ENCODE measurements at places on chromosomes 7 and 10. TPM values are rescaled to one million over a fixed set of nuclear protein-coding genes. Genes with fewer than 3 reads are reported as not detected.

GRCh38 chr7:141074162-141074991 lies 513 bp downstream of the TMEM178B start:
- no peak for DNase-seq

DNA sequence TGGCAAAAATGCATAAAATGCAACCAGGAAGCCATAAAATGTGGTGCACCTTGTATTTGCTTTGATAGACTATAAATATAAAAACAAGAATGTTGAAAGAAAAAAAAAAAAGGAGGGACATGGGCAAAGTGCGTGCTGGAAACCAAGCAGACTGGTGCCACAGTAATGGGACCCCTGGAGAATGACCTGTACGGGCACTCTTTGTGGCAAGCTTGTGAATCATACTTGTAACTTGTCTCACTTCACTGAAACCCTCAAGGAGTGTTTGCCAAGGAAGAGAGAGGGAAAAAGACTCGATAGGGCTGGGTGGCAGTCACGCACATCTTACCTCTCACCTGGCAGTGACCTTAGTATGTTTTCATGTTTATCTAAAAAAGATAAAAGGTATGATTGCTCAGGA lies 1183.6 kb downstream of the GATA3 start:
- no peak for DNase-seq

- peak; percentile 23 for DNase-seq
These were observed 126.4 kb upstream of the CCDC6 start for GRCh38 chr10:60032723-60033122.

- no peak for DNase-seq
These were observed 213.9 kb upstream of the LRRN3 start for GRCh38 chr7:110877016-110877415.

TMEM139 gene
- not detected for total RNA-seq

DNA sequence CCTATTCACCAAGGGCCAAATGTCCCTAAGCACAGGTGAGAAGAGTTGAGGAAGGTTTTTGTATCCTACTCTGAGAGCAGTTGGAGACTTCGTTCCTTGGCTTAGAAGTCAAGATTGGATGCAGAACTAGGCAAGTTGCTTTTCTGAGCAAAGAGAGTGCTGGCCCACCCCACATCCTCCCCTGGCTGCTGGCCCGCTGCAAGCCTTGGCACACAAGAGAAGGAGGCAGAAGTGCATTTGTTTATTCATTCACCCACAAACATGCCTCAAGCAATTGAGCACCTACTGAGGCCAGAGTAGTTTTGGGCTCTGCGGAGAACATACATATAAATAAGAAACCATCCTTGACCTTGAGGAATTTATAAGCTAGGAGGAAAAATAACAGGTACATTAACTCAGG lies 318.9 kb downstream of the KCNMA1 start:
- DNase-seq, result no peak

DNA sequence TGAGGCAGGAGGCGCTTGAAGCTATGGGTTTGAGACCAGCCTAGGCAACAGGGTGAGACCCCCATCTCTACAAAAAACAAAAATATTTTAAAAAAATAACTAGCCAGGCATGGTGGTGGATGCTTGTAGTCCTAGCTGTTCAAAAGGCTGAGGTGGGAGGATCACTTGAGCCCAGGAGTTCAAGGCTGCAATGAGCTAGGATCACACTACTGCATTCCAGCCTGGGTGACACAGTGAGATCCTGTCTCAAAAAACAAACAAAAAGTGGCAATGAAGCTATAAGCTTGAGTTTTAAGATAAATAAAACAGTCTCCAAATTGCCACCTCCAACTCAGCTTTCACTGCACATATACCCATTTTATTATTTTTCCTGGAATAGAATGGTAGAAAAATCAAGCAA lies 281.3 kb downstream of the IPMK start:
- no peak for DNase-seq

- no peak for DNase-seq
These were observed 96.6 kb downstream of the CELF2 start for GRCh38 chr10:11114269-11114668.

DNA sequence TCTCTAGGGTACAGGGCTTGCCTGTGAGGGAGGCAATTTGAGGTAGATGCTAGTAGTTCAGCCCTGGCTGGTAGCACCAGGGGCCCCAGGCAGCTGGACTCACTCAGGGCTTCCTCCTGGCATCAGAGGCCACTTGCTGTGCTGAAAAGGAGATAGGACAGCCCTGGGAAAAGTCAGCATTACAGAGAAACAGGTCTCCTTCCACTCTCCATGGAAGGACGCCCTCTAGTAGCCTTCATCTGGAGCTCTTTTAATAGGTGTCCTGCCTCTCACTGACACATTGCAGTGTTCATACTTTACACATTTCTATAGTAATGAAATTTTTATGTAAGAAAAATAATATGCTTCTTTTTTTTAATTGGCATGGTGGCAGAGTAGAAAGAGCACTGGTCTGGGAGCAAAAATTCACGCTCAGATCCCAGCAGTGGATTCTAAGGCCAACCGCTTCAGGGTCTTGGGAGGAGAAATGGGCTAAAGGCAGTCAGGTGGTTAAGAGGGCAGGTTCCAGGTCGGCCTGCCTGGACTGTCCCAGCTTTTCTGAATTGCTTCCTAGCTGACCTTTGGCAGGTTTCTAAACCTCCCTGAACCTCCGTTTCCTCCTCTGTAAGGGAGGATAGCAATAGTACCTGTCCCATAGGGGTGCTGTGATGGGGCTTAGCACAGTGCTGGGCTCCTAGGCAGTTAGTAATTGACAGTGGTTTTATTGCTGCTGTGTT lies 35.8 kb downstream of the AIFM2 start:
- DNase-seq, result no peak

DNA sequence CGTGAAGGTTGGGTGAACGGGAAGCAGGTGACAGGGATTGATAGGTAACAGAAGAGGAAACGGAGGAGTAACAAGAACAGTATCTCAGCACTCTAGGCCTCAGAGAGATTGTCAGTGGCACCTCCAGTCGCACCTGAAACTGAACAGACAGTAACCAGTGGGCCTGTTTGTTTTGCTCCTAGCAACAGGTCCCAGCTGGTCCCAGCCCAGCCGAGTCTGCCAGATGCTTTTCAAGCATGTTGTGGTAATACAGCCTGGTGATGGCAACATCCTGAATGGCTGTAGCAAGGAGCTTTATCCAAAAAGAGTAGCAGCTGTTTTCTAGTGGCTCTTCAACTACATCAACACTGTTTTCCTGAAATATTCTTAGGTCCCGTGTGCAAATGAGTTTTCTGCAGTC lies 4.7 kb downstream of the CACNB2 start:
- no peak for DNase-seq
